ENCODE measurements at places on chromosomes 5 and 9.

DNA sequence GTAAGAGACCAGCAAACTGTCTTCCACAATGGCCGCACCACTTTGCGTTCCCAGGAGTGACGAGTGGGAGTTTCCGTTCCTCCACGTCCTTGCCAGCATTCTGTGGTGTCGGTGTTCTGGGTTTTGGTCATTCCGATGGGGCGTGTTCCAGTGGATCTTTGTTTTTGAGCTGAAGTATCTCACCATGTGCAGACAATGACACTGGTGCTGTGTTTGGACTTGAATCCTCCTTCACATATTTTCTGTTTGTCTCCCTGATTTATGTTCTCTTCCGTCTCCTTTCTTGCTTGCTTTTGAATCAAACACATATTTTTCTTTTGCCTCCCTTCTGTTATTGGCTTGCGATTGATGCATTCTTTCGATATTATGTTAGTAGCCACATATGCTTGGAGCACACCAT, 60.8 kb upstream of the IRX4 start:
- no peak for DNase-seq

- DNase-seq = no peak
Observed at GRCh38 chr9:2824564-2824963, 19.3 kb downstream of the PUM3 start.

- no peak for DNase-seq
Observed at GRCh38 chr9:74589576-74589975, 92.4 kb downstream of the RORB start.

DNA sequence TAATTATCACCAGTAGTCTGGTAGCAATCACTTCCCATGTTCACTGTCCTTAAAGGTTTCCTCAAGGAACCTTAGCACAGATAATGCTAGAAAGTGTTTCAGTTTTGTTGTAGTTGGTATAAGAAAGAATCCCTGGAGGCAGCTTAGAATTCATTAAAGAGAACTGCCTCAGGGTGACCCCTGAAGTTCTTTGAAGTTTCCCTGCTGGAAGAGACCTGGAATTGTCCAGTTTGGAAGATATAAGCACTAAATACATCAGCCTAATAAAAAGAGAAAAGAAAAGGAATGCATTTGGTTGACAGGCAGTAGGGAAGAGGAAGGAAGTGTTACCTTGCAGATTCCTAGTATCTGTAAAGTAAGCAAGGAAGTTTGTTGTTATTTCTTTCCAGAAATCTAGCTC, 999.6 kb upstream of the DMAC1 start:
- no peak for DNase-seq

DNA sequence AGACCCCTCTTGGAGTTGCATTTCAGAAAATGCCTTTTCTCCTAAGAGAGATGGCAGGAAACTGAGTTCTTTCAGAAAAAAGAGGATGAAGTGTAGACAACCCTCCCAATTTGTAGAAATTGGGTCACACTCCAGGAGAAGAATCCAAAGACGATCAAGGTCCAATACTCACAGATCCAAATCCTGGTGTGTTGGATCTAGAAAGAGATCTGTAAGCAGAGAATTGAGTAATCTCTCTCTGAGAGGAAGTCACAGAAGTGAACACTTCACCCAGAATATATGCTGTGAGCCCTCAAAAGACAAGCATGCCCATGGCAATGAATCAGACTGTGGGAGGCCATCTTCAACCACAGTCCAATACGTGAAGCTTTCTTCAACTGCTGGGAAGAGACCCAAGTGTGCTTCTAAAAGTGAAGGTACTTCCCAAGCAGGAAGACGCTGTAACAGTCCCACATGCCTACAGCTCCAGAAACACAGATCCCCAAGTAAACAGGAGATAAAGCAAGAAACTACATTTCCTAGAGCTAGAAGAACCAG, 182.7 kb downstream of the SMC2 start:
- no peak for DNase-seq

GRCh38 chr5:136012041-136012804, 16.6 kb upstream of the TGFBI start:
- DNase-seq = no peak

DNA sequence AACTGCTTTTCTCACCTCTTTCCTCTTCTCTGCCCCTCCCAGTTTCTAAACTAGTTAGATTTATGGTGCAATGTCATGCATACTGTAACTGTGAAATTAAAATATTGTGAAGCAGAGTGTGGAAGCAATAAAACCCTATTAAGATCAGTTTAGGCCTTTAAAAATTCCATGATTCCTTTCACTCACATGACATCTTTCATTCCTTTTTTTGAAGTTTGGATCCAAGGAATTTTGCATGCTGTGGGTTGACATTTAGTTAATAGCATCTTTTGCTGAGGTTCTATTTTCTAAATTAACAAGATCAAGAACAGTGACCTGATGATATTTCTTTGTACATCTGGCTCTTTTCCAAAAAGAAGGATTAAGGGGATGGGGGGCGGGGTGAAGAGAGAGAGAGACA, 13.7 kb downstream of the FOXD1 start:
- DNase-seq = no peak

- DNase-seq = no peak
Observed at GRCh38 chr5:150258130-150258529, 31.4 kb downstream of the CAMK2A start.

DNA sequence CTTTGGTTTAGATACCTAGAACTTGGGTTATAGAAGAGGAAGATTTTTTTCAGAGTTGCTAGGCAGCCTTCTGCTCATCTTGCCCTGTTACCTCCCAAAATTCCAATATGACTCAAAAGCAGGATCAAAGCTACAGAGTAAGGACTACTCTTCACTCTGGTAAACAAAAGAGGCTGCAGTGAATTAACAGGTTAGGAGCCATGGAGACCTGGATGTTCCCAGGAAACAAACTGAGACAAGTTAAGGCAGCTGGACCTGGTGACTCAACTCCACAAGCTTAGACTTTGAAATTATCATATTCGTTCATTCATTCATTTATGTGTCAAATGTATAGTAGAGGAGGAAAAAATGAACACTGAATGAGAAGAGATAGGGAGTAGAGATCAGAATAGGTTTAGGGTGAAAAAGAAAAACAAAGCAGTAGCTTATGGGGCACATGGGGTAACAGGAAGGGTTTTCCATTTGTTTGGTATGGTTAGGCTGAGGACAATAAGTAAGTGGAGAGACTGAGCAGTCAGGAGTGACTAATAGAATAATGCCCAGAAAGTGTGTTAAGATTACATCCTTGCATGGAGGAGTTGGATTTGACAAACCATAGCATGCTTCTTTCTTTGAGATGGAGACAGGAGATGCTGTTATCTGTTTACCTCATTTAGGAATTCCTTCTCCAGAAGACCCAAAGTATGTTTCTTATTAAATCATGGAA, 464.0 kb upstream of the ZNF608 start:
- DNase-seq = no peak

DNA sequence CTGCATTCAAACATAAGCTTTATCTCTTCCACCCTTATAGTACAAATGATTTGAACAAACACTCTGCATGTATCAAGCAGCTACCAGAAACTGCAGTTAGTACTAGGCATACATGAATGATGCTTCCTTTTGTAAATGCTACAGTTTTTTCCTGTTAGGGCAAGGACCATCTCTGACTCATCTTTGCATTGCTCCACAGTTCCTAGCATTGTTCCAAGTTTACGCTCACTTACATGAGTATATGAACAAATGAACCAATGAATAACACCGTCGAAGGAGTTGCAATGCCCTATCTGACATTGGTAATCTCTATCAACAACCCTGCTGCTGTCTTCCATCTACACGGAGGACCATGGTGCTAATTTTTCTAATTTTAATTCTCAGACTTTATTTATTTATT, 2.1 kb upstream of the ALDH7A1 start:
- DNase-seq = no peak

GRCh38 chr9:4781408-4781807, 11.3 kb upstream of the RCL1 start:
- no peak for DNase-seq

GRCh38 chr9:133667759-133668450, 31.7 kb downstream of the DBH start:
- no peak for DNase-seq

GRCh38 chr5:170510559-170510958, 6.7 kb downstream of the KCNIP1 start:
- DNase-seq = no peak

DNA sequence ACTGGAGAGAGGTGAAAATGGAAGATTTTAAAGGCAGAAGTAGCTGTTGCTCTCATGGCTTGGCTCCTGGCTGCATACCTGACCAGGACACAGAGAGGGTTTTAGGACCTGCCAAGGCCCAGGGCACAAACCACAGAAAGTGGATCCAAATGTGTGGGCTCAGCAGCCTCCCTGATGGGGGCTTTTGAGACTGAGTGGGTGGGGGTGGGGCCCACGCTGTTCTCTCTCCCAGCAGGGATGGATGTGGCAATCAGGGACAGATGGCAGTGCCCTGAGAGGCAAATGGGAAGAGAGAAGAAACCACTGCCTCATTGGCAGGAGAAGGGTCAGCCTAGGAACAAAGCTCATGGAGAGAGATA, 34.9 kb upstream of the TIFAB start:
- DNase-seq = no peak

GRCh38 chr5:75279321-75279720, 42.6 kb upstream of the ANKRD31 start:
- DNase-seq = no peak

DNA sequence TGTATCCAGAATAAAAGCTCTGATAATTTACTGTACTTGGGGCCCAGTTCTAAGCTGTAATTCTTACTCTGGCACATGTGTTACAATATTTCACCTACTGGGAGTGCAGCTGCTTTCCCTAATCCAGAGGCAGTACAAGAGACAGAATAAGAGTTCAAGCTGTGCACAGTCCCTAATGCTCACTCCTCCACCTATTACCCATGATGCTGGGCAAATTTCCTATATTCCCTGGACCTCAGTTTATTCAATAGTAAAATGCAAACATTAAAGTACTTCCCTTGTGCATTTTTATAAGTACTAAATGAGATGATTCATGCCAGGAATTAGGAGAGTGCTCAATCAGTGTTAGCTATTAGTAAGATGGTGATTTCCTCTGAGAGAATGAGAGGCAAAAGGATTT, 28.0 kb upstream of the TAF11L2 start:
- no peak for DNase-seq

- no peak for DNase-seq
Observed at GRCh38 chr9:81601639-81602623, 87.4 kb downstream of the TLE1 start.

- DNase-seq = no peak
Observed at GRCh38 chr5:106092455-106092854, 1578.3 kb downstream of the EFNA5 start.

DNA sequence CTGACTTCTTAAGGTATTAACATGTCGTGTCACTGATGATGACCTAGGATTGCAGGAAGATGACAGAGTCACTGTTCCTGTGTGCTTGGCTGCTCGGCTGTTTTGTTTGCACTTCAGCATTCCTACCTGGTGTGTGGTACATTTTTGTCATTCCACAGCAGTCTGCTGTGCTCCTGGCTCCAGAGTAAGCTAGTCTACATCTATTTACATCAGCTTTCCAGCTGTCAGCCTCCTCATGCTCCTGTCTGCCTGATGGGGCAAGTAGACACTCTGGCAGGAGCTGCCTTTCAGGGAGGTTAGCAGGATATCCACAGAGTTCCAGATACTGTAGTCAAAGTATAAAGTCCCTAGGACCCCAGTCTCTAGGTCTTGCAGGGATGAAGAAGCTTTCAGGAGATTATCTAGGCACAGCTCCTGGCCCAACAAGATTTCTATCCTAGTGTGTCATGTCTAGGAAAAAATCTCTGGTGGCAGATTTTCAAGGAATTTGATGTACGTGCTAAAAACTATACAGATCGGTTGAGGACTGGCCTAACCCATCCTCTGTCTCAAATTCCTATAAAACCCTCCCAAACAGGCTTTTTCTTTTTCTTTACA, 28.4 kb downstream of the RUSC2 start:
- peak; percentile 61 for DNase-seq

DNA sequence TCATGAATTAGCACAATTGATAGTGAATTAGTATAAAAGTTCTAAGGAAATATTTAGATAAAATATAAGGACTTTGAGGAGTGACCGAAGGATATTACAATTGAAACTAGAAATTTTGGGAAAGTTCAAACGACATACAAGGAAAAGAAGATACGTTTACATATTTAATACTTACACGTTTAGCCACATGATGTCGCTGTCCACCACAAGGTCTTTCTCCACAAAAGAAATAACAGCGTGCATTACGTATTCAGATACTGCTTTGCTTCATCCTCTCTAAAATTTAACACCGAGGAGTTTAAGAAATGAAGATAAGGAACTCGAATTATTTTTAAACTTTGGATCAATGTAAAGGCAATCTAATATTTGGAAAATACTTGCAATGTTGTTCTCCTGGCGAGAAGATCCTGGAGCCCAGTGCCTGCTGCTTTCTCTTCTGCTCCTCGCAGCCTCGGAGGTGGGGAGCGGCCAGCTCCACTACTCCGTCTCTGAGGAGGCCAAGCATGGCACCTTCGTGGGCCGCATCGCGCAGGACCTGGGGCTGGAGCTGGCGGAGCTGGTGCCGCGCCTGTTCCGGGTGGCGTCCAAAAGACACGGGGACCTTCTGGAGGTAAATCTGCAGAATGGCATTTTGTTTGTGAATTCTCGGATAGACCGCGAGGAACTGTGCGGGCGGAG, at the start of gene PCDHA3:
Gene PCDHA3, plus strand, starts transcription at position 242 of the 678 bp plus-strand sequence.
- DNase-seq = no peak

DNA sequence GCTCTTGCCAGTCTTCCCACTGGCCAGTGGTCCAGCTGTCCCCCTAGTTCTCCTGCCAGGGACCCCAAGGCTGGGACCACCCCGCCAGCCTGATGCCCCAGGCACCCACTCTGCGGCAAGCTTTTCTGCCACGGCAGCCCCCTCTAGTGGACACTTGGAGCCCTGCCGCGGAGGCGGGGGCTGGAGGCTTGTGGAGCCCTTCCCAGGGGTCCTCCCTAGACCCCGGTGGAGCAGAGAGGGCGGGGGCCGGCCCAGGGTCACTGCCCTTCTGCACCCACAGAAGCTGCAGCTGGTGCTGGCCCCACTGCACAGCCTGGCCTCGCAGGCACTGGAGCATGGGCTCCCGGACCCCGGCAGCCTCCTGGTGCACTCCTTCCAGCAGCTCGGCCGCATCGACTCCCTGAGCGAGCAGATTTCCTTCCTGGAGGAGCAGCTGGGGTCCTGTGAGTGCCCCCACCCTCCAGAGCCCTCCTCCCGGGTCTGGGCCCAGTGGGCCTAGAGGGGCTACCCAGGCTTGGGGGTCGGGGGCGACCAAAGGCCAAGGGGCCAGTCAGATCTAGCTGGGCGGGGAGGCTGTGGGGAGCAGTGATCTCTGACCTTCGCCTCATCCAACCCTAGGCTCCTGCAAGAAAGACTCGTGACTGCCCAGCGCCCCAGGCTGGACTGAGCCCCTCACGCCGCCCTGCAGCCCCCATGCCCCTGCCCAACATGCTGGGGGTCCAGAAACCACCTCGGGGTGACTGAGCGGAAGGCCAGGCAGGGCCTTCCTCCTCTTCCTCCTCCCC, 9.1 kb downstream of the EGFL7 start:
- DNase-seq = no peak

GRCh38 chr5:151659001-151659754, 27.5 kb downstream of the SPARC start:
- no peak for DNase-seq

- no peak for DNase-seq
Observed at GRCh38 chr9:100426189-100426529, 784 bp upstream of the MSANTD3 start.
